ENCODE measurements at places on chromosomes 2 and 18.

DNA sequence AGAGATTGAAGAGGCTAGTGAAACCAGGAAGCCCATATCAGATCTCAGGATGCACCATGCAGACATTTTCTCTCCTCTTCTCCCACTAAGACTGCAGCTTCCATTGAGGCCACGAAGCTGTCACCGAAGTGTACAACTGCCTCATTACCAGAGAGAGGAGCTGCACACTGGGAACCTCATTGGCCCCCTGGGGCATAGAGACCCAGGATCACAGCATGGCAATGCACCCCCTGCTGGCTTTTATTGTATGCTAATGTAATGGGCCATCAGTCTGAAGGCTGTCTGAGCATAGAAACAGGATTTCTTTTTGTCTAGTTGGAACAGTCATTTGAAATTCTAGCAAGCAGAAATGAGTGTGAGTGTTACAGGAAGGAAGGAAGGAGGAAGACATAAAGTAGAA, 861.6 kb upstream of the CELF4 start:
- DNase-seq, result no peak

DNA sequence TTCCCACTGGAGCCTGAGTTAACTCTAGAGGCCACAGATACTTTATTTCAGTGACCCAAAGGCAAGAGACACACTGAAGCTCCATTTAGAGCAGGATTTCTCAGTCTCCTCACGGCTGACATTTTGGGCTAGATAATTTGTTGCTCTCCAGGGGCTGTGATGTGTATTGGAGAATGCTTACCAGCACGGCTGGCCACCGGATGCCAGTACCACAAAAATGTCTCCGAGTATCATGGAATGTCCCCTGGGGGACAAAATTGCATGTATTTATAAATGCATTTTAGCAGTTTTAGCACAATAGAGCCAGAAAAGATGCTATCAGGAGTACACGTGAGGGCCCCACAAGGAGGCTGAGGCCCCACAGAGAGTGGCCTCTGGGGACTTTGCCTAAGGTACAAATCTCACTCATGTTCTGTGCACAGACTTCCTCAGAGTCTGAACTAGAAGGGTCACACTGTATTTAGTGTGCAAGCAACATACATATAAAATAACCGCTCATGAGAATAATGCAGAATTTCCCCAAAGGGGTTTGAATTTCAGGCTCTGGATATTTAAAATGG, 20.5 kb upstream of the DCC start:
- DNase-seq, result no peak

- DNase-seq, result no peak
These were observed 79.0 kb downstream of the EDAR start for GRCh38 chr2:108910011-108910431.

- no peak for DNase-seq
These were observed 161.1 kb downstream of the FAM210A start for GRCh38 chr18:13565228-13565627.

DNA sequence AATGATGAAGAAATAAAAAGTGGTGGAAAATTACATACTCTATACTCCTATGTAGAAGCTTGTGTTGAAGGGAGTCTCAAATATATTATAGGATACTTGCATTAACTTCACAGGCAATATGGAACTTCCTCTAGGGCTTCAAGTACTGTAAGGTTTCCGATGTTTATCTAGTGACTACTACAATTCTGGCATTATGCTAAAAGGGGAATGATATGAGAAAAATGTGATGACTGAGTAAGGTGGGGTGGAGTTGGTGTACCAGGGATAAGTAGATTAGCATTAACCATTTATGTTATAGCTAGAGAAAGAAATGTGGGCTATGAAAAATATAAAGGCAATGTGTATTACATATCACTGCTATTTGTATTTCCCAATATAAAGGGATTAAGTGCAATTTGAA, 229.5 kb downstream of the DCC start:
- no peak for DNase-seq

GRCh38 chr2:212626371-212626918, 87.8 kb upstream of the ERBB4 start:
- no peak for DNase-seq

Data from stimulated activated CD8-positive, alpha-beta memory T cell treated with anti-CD3 and anti-CD28 coated beads, Interleukin-7, amount 100 ng/mL, for 48 hours (primary cell).